ENCODE measurements at places on chromosomes 6 and 20. TPM values are rescaled to one million over a fixed set of nuclear protein-coding genes. Genes with fewer than 3 reads are reported as not detected.

The SLA2 gene
- total RNA-seq: not detected

The RPP21 gene
- 19.2 TPM for total RNA-seq

The PDE7B gene
- under 0.01 TPM for total RNA-seq

The KIAA1755 gene
- 11.3 TPM for total RNA-seq

The GGTLC1 gene
- not detected for total RNA-seq

The PKIB gene
- total RNA-seq: 2.4 TPM

The TRAM2 gene
- 68.8 TPM for total RNA-seq

The EDN3 gene
- 2.9 TPM for total RNA-seq

The TFAP2D gene
- not detected for total RNA-seq

The OVOL2 gene
- total RNA-seq: 17.7 TPM

The NELFCD gene
- 52.2 TPM for total RNA-seq

The SIRPB1 gene
- total RNA-seq: not detected

The RAET1L gene
- total RNA-seq: 0.22 TPM

The ZNF831 gene
- not detected for total RNA-seq

The BPIFB4 gene
- total RNA-seq: not detected

The GABRR1 gene
- not detected for total RNA-seq

The OR12D3 gene
- not detected for total RNA-seq

The OOEP gene
- total RNA-seq: not detected

The FRK gene
- 5.1 TPM for total RNA-seq

The TCP11 gene
- 1.6 TPM for total RNA-seq

The TMEM217 gene
- total RNA-seq: 2.4 TPM

The RRAGD gene
- 0.54 TPM for total RNA-seq

The CTAGE9 gene
- total RNA-seq: 0.11 TPM

The TMEM244 gene
- not detected for total RNA-seq
